CD8-positive, alpha-beta memory T cell (primary cell): ENCODE measurements at places on chromosomes 3 and 15. TPM values are rescaled to one million over a fixed set of nuclear protein-coding genes. Genes with fewer than 3 reads are reported as not detected.

ARHGAP11A gene
- total RNA-seq, result 88.4 TPM

PFKFB4 gene
- total RNA-seq, result 2.2 TPM

ZNF717 gene
- 7.3 TPM for total RNA-seq

ECE2 gene
- not detected for total RNA-seq

RBP2 gene
- not detected for total RNA-seq

OXTR gene
- 1.4 TPM for total RNA-seq

ABI3BP gene
- total RNA-seq, result not detected

KCNMB2 gene
- total RNA-seq, result not detected

DNA sequence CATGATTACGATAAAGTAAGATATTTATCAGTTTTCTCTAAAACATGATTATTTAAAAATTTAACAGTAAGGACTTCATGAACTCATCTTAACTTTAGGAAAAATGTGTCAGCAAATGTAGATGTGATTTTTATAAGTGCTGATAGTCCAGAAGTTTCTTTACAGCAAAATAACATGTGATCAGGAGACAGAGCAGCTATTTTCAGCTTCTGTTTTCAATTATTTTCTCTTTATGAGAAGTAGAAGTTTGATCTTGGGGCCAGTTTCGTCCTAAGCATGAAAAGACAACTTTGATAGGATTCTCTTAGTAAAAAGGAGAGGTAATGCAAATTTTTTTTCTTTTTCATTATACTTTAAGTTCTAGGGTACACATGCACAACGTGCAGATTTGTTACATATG, 96.5 kb upstream of the TSPAN3 start:
- H3K4me1 ChIP-seq, result peaks cover 4% of the 10 kb centered on the region
- no peak for DNase-seq
- H3K36me3 ChIP-seq, result no peaks in the 10 kb centered on the region
- no peak overlapping the region for H3K4me3 ChIP-seq
- H3K27me3 ChIP-seq, result no peaks in the 10 kb centered on the region

DNA sequence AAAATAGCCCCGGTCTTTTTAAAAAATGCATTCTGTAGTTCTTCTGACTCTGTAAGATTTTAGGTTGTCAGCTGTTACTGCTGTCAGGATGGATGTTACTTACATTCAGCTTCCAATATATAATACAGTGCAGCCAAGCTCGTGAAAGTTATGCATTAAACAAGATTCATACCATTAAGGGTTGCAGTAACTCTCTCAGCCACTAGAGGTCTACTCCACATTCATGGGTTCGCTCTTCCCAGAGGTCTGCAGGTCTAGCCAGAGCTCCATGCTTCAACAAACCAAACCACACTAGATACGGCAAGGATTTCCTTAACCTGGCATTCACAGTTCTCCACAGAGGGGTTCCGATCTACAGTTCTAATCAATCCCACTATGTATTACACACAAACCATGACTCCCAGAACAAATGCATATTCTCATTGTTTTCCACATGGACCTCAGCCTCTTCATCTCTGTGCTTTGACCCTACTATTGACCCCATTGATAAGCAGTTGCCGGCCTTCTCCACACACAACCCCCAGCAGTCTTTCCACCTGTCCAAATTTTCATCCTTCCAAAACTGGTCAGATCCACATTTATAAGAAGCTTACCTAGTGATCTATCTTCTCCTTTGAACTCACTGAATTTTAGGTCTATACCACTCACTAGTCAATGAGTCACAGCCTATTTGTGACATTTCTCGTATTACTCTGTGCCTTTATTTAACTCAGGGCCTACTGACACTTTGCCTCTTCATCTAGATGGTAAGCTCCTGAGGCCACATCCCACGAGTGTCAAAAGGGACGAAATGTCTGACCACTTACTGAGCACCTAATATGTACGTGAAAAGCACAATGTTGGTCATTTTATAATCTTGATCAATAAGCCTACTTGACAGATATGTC, 33.7 kb downstream of the RORA start:
- no peak for DNase-seq
- H3K27ac ChIP-seq, result no peak overlapping the region
- no peaks in the 10 kb centered on the region for H3K27me3 ChIP-seq
- no peaks in the 10 kb centered on the region for H3K36me3 ChIP-seq
- no peak overlapping the region for H3K4me3 ChIP-seq
- H3K4me1 ChIP-seq, result no peaks in the 10 kb centered on the region

DNA sequence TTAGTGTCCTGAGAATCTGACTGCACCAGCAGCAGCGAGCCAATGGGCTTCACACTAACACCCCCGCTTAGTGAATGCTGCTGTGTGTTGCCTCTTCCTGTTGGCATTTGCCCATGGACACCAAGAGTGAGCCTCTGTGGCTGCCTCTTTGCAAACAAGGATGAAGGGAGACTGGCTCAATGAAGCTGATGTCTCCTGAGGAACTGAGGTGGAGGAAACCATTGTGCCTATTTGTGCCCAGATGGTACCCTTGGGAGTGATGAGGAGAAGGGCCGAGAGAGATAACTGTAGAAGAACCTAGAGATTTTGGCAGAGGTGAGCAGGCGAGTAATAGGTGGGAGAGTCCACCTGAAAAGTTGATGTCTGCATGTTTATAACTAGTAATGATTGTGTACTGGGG, 51.2 kb downstream of the IL20RB start:
- no peaks in the 10 kb centered on the region for H3K27me3 ChIP-seq
- no peak overlapping the region for H3K4me3 ChIP-seq
- no peak overlapping the region for H3K27ac ChIP-seq
- peaks cover 5% of the 10 kb centered on the region for H3K4me1 ChIP-seq
- no peak for DNase-seq
- H3K36me3 ChIP-seq, result no peaks in the 10 kb centered on the region

DNA sequence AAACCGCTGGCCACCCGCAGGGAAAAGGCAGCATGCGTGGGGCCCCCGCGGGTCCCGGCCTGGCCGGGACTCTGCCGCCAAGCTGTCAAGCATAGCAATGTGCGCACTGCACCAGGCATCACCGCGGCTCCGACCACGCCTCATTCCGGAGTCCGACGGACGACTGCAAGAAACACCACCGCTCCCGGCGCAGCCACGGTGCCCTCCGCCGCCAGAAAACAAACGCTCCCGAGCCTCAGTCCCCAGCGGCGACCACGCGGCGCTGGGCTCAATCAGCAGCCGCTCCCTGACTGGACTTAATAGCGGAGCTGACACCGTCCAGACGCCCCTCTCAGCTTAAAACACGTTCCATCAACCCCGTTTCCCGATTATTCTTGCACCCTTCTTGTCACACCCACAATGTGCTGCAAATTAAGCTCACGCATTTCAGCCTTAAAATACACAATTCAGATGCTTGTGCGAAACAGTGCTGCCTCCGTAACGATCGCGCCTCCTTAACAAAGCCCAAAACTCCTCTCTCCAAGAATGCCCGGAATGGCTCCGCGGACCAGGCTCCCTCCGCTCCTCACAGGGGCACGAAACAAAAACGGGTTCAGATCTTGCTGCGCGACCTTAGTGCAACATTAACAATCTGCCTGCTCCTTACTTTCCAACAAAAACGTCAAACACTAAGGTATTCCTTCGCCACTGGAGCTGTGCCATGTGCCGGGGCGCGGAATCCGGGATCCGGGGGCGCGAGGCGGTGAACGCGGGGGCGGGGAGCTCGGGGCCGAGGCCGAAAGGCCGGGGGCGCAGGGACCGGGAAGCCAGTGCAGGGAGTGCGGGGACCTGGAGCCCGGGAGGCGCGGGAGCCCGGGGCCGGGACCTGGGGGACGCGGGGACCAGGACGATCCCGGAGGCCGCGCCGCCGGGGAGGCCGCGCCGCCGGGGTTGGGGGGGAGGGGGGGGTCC, 655 bp downstream of the CYFIP1 start:
- H3K27ac ChIP-seq, result no peak overlapping the region
- no peaks in the 10 kb centered on the region for H3K27me3 ChIP-seq
- no peaks in the 10 kb centered on the region for H3K4me1 ChIP-seq
- DNase-seq, result no peak

GRCh38 chr15:27095886-27096624, 125.1 kb downstream of the GABRG3 start:
- no peaks in the 10 kb centered on the region for H3K4me1 ChIP-seq
- no peak overlapping the region for H3K4me3 ChIP-seq
- H3K27ac ChIP-seq, result no peak overlapping the region

DNA sequence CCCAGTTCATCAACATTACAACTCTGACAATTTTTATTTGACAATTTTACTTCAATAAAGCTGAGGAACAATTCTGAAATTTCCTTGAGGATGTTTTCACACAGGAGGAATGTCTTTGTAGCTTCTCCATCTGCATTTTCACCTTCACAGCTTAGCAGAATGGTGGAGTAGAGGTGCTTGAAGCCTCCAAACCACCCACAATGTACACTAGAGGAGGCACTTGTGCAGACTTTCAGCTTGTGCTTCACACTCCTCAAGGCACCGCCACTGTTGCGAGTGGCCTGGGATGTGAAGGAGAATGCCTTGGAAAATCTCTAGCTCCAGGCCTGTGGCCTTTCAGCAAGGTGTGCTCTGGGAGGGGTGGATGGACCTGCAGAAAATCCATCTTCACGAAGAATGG, 181.9 kb downstream of the EPHB1 start:
- H3K27me3 ChIP-seq, result no peaks in the 10 kb centered on the region
- no peak overlapping the region for H3K27ac ChIP-seq
- no peaks in the 10 kb centered on the region for H3K4me1 ChIP-seq
- H3K36me3 ChIP-seq, result no peaks in the 10 kb centered on the region
- no peak for DNase-seq

GRCh38 chr3:120418866-120419490, 31.8 kb downstream of the FSTL1 start:
- H3K36me3 ChIP-seq, result no peaks in the 10 kb centered on the region
- peak; percentile 2 for DNase-seq
- no peak overlapping the region for H3K4me3 ChIP-seq
- H3K27ac ChIP-seq, result no peak overlapping the region
- H3K27me3 ChIP-seq, result no peaks in the 10 kb centered on the region
- H3K4me1 ChIP-seq, result peaks cover 5% of the 10 kb centered on the region

GRCh38 chr3:41569632-41570305, 370.5 kb downstream of the CTNNB1 start:
- DNase-seq, result no peak
- no peak overlapping the region for H3K4me3 ChIP-seq
- H3K27me3 ChIP-seq, result no peaks in the 10 kb centered on the region
- H3K36me3 ChIP-seq, result no peaks in the 10 kb centered on the region
- H3K27ac ChIP-seq, result no peak overlapping the region

DNA sequence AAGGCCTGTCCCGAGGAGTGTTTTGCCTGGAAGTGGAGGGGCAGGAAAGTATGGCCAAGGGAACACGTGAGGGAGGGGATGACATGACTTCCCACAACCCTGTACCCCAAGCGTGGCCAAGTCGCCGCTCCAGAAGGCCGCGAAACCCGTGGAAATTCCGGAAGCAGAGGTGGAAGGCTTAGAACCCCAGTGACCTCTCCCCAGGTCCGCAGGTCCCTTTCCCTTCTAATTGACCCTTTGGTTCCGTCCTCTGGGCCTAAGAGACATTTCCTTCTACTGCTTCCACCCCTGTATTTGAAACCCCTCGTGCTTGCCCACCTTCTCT, 548 bp upstream of the BTBD1 start:
- peak overlapping the region; percentile 88 for H3K27ac ChIP-seq
- H3K27me3 ChIP-seq, result no peaks in the 10 kb centered on the region
- DNase-seq, result no peak
- H3K36me3 ChIP-seq, result no peaks in the 10 kb centered on the region
- H3K4me1 ChIP-seq, result peaks cover 37% of the 10 kb centered on the region
- H3K4me3 ChIP-seq, result peak overlapping the region; percentile 78

DNA sequence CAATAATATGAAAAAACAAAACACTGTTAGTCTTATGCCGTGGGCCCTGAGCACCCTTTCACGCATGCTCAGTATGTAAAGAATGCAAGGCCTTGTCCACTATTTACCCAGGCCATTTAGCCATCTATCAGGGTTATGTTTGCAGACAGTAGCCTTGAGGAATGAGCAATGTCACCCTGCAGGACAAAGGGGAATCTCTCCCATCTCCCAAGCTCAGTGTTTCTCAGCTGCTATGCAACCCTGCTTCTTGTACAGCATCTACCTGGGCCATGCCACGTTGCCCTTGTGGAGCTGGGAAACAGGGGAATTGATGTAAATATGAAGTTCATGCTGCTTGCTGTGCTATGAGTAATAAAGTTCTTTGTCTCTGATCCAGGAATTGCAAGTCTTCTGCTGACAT, 51.5 kb upstream of the SLCO2A1 start:
- H3K4me1 ChIP-seq, result no peaks in the 10 kb centered on the region
- H3K4me3 ChIP-seq, result no peak overlapping the region
- H3K27ac ChIP-seq, result no peak overlapping the region
- H3K27me3 ChIP-seq, result no peaks in the 10 kb centered on the region
- DNase-seq, result no peak
- no peaks in the 10 kb centered on the region for H3K36me3 ChIP-seq

DNA sequence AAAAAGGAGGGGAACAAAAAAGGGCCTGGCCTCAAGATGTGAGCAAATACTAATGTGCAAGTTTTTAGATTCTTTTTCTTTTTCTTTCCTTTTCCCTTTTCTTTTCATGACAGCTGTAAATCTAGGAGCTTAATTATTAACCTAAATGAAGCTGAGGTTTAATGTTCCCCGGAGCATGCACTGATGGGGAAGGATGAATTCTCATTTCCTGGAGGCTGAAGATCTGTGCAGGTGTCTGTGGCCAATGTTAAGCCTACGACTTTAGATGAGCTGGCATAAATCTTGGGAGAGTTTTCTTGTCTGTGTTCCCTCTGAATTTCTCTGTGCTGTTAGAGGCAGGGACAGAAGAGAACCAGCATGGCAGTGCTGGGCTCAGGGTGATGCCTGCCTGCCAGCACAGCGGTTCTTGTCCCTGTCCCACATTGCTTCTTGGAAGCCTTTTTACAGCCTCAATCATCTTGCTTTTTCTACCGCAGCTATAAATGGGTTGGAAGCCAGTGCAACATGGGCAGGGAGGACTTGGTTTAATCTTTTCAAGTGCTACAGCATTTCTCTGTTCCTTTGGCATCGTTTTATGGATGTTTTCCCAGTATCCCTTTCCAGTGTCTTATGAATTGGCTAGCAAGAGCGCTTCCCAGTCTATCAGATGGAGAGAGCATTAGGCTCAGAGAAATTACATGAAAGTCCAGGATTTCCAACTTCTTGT, 119.1 kb downstream of the ATG7 start:
- no peak overlapping the region for H3K4me3 ChIP-seq
- H3K27ac ChIP-seq, result no peak overlapping the region
- no peaks in the 10 kb centered on the region for H3K4me1 ChIP-seq
- H3K27me3 ChIP-seq, result no peaks in the 10 kb centered on the region
- DNase-seq, result no peak

- DNase-seq, result peak; percentile 6
- H3K27me3 ChIP-seq, result no peaks in the 10 kb centered on the region
- no peak overlapping the region for H3K4me3 ChIP-seq
These were observed 242.2 kb downstream of the SLCO3A1 start for GRCh38 chr15:92095693-92096092.

- peaks cover 28% of the 10 kb centered on the region for H3K4me1 ChIP-seq
- no peak for DNase-seq
- no peaks in the 10 kb centered on the region for H3K27me3 ChIP-seq
- peaks cover 8% of the 10 kb centered on the region for H3K36me3 ChIP-seq
- no peak overlapping the region for H3K4me3 ChIP-seq
- H3K27ac ChIP-seq, result no peak overlapping the region
These were observed 9.9 kb upstream of the ZBED2 start for GRCh38 chr3:111605018-111605417.

- no peaks in the 10 kb centered on the region for H3K4me1 ChIP-seq
- no peaks in the 10 kb centered on the region for H3K36me3 ChIP-seq
- H3K27me3 ChIP-seq, result no peaks in the 10 kb centered on the region
- peak overlapping the region; percentile 5 for H3K27ac ChIP-seq
These were observed 504.2 kb upstream of the PROK2 start for GRCh38 chr3:72288955-72289691.
